ENCODE measurements at places on chromosomes 2 and 18. TPM values are rescaled to one million over a fixed set of nuclear protein-coding genes. Genes with fewer than 3 reads are reported as not detected.

NIFK gene
- total RNA-seq = 49.2 TPM

MEP1B gene
- total RNA-seq = 0.17 TPM

COLEC12 gene
- total RNA-seq = not detected

MAP3K19 gene
- not detected for total RNA-seq

ZNF513 gene
- 12.3 TPM for total RNA-seq

SCYGR4 gene
- total RNA-seq = not detected

ZEB2 gene
- 1.2 TPM for total RNA-seq

PSMA8 gene
- total RNA-seq = not detected

CTNNA2 gene
- not detected for total RNA-seq

CAPN14 gene
- 1.6 TPM for total RNA-seq

RIT2 gene
- total RNA-seq = not detected

- DNase-seq = no peak
These were observed 15.8 kb downstream of the HS1BP3 start for GRCh38 chr2:20635113-20635510.

- no peak for DNase-seq
These were observed 18.7 kb downstream of the ARHGAP28 start for GRCh38 chr18:6748241-6748640.

GRCh38 chr2:118846442-118846952 is 951 bp downstream of the EN1 start:
- DNase-seq = peak; percentile 33

DNA sequence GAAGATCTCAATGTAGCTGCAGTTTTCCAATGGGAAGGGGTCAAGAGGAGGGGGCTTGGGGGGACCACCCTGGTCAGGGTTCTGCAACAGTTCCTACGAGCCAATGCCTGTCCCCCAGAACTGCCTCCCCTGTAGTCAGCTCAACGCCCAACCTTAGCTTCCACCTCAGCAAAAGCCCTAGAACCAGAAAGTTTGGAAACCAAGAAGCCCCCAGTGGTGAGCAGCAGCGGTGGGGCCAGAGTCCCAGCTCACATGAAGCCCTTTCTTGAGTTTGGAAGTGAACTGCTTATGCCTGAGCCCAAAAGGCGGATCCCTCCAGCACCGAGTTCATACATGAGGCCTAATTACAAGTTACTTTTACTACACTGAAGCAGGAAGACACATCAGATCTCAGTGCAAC is 162.4 kb downstream of the HDAC4 start:
- DNase-seq = no peak

- no peak for DNase-seq
These were observed 29.0 kb upstream of the DARS1 start for GRCh38 chr2:136014411-136014810.

GRCh38 chr2:187978356-187978755 is 313.3 kb upstream of the GULP1 start:
- no peak for DNase-seq

- DNase-seq = no peak
These were observed 138.7 kb downstream of the CERS6 start for GRCh38 chr2:168594778-168595177.

DNA sequence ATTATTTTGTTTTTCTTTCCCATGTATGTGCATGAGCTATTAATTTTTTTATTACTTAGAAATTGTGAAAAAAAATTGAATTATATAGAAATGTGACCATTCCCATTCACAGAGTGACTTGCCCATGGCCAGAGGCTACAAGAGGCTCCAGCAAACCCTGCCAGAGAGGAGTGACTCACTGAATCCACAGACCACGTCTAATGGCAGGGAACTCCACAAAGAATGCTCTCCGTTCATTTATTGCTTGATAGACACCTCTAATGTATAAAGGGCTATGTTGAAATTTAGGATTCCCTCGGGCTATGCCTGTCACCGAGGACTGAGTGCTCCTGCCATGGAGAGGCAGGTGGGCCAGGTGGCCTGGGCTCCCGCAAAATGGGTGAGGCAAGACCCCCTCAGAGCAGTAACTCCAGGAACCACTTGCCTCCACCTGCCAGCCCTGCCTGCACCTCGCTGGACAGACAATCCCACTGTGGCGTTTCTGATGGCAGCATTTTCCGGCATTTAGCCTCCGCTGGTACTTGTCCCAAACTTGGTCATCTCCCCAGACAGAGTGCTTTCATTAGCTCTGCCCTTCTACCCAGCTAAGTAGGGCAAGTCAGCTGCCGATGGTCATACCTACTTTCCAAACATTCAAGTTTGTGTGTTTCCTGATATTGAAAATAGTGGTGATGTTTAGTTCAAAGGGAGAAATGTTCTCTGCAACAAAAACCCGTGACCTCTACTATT is 200.3 kb downstream of the PRKCE start:
- no peak for DNase-seq

- DNase-seq = no peak
These were observed 20.7 kb downstream of the USP34 start for GRCh38 chr2:61450144-61450543.

GRCh38 chr2:228180181-228181097 is 1.0 kb downstream of the SPHKAP start:
- DNase-seq = no peak

DNA sequence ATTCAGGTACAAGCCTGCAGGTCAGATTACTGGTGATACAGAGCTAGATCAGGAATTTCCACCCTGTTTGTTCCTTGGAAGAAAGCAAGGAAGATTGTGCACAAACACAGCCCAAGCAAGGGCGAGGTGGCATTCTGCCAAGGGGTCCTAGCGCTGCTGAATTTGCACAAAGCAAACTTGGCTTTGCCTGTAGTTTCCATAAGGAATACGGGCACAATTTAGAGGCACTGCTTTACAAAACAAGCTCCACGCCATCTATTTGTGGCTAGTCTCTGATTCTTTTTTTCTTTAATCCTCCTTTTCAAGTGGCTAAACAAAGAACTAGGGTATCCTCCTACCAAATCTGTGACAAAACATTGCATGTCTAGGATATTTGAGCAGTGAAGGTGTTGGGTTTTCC is 195.5 kb upstream of the ACVR2A start:
- DNase-seq = no peak

DNA sequence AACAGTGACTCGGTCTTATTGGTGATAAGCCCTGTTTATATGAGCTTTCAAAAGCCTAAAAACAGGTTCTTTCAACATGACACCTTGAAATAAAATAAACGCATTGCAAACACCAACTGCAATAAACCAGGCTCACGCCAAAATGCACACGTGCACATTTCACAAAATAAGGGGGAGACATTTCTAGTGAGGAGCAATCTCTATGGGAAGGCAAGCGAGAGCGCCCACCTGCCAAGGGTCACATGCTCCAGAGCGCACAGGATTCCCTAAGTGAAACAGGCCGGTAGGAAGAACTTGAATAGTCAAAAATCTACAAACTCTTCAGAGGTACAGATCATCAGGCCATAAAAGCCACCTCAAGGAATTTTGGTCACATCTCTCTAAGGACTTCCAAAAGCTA is 1.9 kb downstream of the PID1 start:
- no peak for DNase-seq

DNA sequence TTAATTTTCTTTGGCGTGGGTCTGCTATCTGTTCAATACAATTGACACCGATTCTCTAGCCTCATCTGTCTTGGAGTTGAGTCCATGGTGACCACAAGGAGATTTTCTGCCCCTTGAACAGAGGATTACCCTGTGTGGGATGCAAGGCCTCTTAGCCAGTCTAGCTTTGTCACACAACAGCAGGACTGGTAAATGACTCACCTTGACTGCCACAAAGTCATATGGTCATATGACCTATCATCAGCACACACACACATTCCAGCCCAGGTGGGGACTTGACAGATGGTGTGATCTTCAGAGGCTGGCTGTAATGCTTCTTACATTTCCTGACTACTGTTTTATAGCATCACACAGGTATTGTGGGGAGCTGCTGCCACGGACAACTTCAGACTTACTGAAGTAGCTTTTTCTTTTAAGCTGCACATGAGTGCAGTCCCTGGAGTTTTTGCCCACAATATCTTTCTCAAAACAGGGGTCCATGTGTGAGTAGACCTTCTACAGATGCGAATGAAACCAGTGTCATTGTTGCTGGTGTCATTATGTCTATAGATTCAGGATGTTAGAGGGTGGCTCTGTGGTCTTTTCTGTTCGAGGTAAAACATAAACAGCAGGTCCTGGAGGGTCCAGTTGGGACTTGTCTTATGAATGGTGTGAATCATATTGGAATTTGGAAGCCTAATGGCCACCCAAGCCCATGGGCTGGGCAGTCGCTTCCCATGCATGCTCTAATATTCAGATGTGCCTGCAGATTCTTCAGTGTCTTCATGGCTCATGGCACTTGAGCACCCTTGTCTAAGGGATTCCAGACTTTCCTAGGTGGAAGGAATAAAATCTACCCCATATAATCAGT is 18.6 kb upstream of the ACOXL start:
- DNase-seq = peak; percentile 31

- DNase-seq = no peak
These were observed 244.2 kb upstream of the SALL3 start for GRCh38 chr18:78735131-78736014.

- no peak for DNase-seq
These were observed 102.3 kb downstream of the MAPK4 start for GRCh38 chr18:50662177-50662576.

- no peak for DNase-seq
These were observed 53.3 kb upstream of the CCDC195 start for GRCh38 chr2:224769489-224769888.

Measured in Caki2 (cell line).